ENCODE measurements at places on chromosomes 5 and 9. TPM values are rescaled to one million over a fixed set of nuclear protein-coding genes. Genes with fewer than 3 reads are reported as not detected.

Gene PRPF4
- total RNA-seq, result 40.4 TPM

Gene IRGM
- not detected for total RNA-seq

- no peak for DNase-seq
Measured at GRCh38 chr5:883475-884181, 9.0 kb downstream of the BRD9 start.

GRCh38 chr5:9667906-9668305 is 37.8 kb upstream of the TAS2R1 start:
- DNase-seq, result no peak

GRCh38 chr5:163447875-163448274 is 10.5 kb downstream of the CCNG1 start:
- no peak for DNase-seq

GRCh38 chr5:96252596-96252995 is 180.5 kb downstream of the PCSK1 start:
- no peak for DNase-seq

GRCh38 chr9:72925126-72925789 is 27.6 kb downstream of the ALDH1A1 start:
- DNase-seq, result no peak

Data from RPMI7951 (cell line).